ENCODE measurements at places on chromosomes 2 and 18. TPM values are rescaled to one million over a fixed set of nuclear protein-coding genes. Genes with fewer than 3 reads are reported as not detected.
A peak's percentile ranks its signal among the peaks of the same experiment; 100 is the strongest.

DNA sequence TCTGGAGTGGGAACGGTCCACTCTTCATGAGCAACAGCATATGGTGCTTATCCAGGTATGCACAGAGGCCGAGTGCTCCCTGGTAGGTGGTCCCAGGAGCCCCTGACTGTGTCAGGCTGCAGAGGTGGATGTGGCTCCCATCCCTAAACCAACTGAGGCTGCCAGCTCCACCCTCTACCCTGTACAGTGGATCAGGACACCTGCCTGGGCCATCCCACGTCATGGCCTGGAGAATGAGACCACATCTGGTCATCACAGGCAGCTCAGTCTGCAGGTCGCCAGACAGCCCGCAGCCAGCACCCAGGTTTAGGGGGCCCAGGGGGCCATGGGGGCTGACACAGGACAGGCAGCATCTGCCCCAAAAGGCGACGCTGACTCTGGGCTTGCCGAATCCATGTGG, 100.3 kb upstream of the TMEM18 start:
- no peak for DNase-seq

DNA sequence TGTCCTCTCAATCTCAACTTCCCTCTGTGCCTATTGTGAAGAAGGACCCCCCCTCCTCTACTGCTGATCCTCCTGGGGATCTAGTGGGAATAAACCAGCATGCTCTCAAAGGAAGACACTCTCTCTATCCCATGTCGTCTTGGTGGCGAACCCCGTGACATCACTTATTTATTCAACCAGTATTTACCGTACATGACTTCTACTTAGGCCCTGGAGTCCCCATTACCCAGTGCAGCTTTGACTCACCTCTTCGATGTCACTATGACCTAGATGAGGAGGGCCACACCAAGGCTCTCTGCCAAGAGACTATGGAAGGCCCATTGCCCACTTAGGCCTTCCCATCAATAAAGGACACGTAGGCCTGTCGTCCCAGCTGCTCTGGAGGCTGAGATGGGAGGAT, 16.7 kb downstream of the ASPRV1 start:
- no peak for DNase-seq

DNA sequence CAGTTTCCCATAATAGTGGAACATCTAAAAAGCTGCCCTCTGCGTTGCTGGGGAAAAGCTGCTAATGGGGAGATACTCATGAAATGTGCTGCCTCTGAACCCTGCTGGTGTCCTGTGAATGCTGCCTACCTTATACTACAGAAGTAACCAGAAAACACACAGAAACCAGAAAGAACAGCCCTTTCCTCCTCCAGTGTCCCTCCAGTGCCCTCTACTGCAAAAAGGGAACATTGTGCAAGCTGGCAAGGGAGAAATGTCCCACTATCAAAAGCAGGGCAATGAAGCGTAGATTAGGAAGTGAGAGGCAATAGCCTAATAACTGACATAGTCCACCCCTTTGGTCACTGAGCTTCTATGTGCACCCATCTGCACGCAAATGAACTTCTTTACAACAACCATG, 162.7 kb upstream of the ETAA1 start:
- peak; percentile 53 for DNase-seq

DNA sequence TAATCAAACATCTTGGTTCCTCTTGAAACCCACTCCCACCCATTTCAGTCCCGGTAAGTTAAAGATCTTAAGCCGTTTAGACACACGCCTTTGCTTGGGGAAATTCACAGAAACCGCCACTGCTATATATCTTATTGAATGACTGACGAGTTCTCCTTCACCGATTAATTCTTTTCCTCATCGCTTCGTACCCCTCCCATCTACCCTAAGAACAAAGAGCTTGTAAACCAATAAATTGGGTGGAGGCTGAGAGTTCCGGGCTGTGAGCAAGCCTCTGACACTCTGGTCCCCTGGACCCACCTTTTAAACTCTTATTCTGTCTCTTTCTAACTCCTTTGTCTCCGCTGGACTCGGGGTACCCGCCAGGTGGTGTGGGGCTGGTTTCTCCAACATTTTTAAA, 30.6 kb downstream of the TMEM131 start:
- DNase-seq, result no peak

DNA sequence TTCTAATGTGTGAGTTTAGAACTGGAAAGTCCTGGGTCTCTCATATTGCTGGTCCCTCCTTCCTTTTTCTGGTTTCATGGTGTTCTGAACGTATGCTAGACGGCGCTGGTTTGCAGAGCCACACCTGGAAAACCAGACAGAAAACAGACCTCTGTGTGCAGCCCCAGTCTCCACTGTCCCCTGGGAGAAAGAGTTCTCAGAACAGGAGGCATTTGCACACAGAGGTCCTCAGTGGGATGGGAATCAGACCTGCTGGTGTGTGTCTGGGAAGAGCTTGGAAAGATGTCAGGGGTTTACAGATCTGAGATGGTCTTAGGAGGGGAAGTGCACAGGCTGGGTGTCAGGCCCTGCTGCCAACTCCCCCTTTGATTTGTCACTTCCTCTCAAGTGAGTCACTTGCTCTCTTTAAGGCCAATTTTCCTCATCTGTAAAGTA, 14.9 kb upstream of the MBP start:
- DNase-seq, result peak; percentile 41

- no peak for DNase-seq
Observed at GRCh38 chr2:172510088-172510487, 45.8 kb upstream of the PDK1 start.

DNA sequence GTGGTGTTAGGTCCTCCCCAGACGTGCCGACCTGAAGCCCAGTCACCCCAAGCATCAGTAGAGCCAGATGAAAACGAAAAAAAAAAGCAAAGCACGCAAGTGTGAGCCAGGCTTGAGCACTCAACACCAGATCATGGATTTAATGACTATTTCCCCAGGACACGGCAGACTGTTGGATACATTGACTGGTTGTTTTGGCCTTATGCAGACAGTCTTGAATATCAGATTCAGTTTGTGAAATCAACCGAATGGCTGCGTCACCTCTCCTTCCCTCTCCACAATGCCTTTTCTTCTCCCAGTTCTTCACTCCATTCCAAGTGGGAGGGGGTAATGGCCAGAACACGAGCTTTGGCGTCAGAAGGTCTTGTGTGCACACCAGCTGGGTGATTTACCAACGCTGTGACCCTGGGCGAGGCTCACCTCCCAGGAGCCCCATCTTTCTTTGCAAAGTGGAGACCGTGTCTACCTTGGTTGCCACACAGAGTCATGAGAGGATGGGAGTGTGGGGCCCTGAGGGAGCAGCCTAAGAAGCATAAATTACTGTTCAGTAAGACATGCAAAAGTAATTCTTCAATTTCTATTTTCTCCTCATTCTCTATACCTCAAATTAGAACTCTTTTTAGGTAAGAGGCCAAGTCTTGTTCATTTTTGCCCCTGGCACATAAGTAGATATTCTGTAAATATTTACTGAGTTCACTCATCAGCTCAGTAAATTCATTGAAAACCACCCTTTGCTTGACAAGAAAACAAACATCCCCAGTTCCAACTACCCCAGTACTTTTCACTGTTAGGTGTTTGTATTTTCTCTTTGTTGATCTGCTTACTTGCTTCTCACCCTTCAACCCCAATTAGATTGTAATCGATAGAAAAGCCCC, 181.1 kb upstream of the COPS8 start:
- DNase-seq, result no peak

DNA sequence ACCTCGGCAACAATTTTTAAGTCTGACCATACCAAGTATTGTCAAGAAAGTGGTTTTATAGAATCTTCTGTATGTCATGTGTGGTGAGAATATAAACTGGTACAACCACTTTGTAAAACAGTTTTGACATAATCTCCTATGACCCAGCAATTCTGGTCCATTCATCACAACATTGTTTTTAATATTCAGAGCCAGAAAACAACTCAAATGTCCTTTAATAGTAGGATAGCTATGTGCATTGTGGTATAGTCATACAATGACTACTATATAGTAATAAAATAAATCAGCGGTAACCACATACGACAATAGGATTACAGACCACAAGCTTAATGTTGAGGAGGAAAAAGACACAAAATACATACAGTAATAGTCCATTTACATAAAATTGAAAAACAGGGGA, 175.2 kb upstream of the SPATS2L start:
- no peak for DNase-seq

NOL4 gene
- total RNA-seq, result not detected

- no peak for DNase-seq
Observed at GRCh38 chr2:38499548-38500282, 103.0 kb downstream of the HNRNPLL start.

DNA sequence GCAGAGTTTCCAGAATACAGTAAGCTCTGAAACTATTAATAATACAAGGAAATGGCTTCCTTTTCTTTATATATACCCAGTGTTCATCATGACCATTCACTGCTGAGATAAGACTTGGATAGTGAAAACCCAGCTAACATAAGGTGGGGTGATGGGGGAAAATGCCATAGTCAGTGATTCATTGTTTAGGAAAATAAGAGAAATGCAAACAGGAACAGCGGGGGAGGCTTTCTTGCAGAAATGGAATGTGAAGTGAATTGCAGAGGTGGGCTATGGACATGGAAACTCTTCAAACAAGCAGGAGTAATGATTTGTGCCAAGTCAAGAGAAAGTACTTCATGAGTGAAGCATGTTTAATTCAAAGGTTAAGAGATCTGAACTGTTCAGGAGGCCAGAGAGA, 519.4 kb downstream of the TDRD15 start:
- peak; percentile 68 for DNase-seq

- no peak for DNase-seq
Observed at GRCh38 chr2:148282201-148282600, 261.3 kb downstream of the MBD5 start.

HOXD9 gene
- 0.57 TPM for total RNA-seq

CIAO1 gene
- total RNA-seq, result 89.1 TPM

RUFY4 gene
- total RNA-seq, result not detected

- DNase-seq, result no peak
Observed at GRCh38 chr2:165529130-165529529, 59.6 kb downstream of the CSRNP3 start.

DNA sequence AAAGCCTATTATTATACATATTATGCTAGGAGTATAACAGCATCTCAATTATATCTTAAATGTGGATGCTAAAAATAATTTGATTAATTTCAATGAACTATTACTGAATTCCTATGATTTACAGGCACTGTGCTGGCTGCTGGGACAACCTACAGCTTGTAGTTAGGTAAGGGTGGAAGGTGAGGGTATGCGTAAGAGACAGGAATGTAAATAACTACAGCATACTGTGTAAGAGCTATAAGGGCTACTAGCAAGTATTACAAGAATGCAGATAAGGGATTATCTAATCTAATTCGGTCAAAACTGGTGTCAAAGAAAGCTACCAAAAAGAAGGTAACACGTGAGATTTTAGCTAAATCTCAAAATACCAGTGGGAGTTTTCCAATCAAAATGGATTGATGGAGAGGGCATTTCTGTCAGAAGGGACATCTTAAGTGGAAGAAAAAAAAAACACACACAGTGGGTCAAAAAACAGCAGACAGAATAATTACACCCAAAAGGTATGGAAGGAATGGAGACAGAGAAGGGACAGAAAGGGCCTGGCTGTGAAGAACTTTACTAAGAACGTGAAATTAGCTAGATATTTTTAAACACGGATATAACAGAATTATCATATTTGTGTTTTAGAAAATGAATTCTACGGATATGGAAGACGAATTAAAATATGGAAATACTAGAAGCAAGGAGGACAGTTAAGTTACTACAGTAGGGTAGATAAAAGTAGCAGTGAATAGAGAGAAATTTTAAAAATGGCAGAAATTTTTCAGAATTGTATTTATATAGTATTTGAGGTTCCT, 47.1 kb downstream of the STRN start:
- DNase-seq, result no peak

FOSL2 gene
- 75.2 TPM for total RNA-seq

TANK gene
- 41.1 TPM for total RNA-seq

DNA sequence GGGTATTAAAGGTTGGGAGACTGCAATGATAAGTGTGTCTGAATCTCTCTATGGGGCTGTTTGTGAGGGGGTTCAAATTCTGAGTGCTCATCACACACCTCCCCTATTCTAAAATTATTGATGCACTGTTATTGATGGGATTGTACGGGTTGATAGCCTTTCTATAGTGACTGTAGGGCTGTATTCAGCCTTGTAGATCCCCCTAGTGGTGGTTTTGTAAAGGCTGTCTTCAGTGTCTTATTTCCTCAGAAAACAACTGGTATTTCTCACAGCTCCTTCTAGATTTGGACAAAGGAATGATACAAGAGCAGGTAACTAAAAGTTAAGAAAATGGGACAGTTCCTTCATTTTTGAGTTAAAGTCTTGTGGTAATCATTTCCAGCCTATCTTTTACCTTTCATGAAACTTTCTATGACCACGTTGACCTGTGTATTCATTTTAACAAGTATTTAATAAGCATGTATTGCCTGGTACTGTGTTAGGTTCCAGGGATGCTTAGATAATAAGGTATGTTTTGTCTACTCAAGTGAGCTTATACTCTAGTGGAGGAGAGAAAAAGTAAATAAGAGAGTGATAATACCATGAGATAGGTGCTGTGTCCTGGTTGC, 21.2 kb downstream of the SMAD4 start:
- peak; percentile 55 for DNase-seq

DNA sequence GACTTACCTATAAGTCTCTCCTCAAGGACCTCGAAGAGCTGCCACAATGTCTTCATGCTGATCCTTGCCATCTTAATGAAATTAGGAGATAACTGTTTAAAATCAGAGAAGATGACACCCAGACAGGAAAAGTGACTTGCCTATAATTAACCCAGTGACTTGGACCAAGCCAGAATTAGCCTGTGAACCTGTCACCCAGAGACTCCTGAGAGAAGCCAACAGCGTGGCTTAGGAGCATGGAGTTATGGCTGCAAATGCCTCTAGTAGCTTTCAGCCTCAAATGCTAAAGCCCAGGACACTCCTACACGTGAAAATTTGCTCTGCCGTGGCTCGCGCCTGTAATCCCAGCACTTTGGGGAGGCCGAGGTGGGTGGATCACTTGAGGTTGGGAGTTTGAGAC, 104.2 kb downstream of the GBX2 start:
- no peak for DNase-seq

GRCh38 chr2:183037553-183038340, 510 bp downstream of the NCKAP1 start:
- peak; percentile 46 for DNase-seq

- DNase-seq, result peak; percentile 57
Observed at GRCh38 chr18:44716697-44717163, 36.0 kb downstream of the SETBP1 start.

TEKT4 gene
- not detected for total RNA-seq

MRO gene
- total RNA-seq, result not detected

DNA sequence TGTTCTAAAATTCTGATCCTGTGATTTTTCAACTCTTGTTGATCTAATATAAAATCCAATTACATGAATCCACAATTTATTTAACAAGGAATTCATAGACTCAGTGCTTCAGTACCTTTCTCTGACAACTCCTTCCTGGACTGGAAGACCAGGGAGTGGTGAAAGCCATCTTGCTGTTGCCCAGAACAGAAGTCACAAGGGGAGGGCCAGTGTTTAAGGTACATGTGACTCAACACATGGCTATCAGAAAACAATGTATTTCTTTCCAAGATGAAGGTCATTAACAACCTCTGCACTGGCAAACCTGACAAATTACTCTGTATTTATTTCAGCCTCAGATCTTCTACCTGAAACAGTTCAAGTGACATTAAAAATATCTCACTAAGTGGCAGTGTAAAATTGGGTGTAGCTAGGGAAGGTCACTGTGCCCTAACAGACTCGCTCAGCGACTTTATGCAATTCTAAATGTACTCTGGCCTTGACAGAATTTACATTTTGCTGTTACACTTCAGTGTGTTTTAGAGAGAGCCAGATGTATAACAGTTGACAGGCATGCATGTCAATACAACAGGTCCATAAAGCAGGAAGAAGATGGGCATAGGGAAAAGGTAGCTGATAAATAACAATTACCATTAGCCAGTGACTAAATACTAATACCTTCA, 75.4 kb downstream of the NCKAP5 start:
- no peak for DNase-seq

MARCHF4 gene
- 5.0 TPM for total RNA-seq

C2orf80 gene
- not detected for total RNA-seq

All from M059J (cell line).